Spinal cord (tissue), 10 donors: ENCODE measurements at places on chromosomes 1 and 21. TPM values are rescaled to one million over a fixed set of nuclear protein-coding genes. Genes with fewer than 3 reads are reported as not detected.

DNA sequence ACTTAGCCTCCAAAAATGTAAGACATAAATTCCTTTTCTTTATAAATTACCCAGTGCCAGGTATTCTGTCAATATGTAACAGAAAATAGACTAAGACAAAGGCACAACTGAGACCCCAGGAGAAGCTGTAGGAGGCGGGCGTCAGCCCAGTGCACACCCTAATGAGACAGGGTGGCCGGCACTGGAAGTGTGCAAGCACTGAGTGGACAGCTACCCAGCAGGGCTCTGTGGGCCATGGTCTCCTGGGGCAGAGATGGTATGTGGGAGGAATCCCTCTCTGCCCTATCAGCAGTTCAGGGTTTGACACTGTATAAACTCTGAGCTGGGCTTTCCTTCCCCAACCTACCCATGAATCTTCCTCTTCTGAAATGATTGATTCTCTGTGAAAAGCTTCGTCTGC, 139.5 kb downstream of the GLIS1 start:
- no peak overlapping the region for H3K27ac ChIP-seq
- no peak overlapping the region for H3K4me3 ChIP-seq
- no peaks in the 10 kb centered on the region for H3K27me3 ChIP-seq
- DNase-seq = no peak

DNA sequence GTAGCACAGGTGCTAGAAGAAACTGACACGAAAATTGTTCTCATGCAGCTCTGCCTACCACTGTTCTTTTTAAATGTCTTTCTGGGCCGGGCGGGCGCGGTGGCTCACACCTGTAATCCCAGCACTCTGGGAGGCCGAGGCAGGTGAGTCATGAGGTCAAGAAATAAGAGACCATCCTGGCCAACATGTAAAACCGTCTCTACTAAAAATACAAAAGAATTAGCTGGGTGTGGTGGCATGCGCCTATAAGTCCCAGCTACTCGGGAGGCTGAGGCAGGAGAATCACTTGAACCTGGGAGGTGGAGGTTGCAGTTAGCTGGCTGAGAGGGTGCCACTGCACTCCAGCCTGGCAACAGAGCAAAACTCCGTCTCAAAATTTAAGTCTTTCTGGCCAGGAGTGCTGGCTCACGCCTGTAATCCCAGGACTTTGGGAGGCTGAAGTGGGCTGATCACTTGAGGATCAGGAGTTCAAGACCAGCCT, 947 bp upstream of the RIT1 start:
- H3K27me3 ChIP-seq = no peaks in the 10 kb centered on the region
- no peaks in the 10 kb centered on the region for H3K4me1 ChIP-seq
- H3K27ac ChIP-seq = no peak overlapping the region
- H3K36me3 ChIP-seq = peaks cover 49% of the 10 kb centered on the region

- H3K27me3 ChIP-seq = no peaks in the 10 kb centered on the region
- H3K36me3 ChIP-seq = no peaks in the 10 kb centered on the region
- peak; percentile 85 for DNase-seq
Observed at GRCh38 chr1:67853704-67854103, 20.4 kb upstream of the GNG12 start.

Gene PLEKHN1
- total RNA-seq = not detected

Gene HSD11B1
- total RNA-seq = 0.22 TPM

DNA sequence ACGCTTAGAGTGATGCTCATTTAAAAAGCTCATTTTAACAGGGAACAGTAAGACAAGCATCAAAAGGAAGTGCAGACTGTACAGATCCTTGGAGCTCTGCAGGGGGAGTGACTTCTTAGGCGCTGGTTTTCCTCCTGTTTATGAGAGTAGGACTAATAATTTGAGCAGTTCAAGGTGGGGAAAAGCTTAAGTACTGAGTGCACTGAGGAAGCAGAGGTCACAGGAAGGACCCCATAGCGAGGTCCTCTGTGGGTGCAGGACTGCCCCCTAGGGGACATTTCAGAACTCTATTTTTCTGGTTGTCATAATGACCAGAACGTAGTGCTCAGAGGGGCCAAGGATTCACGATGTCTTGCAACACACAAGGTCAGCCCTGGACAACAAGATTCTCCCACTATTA, 112.1 kb downstream of the HLCS start:
- H3K27ac ChIP-seq = no peak overlapping the region
- peaks cover 14% of the 10 kb centered on the region for H3K4me1 ChIP-seq
- no peaks in the 10 kb centered on the region for H3K27me3 ChIP-seq
- H3K36me3 ChIP-seq = peaks cover 2% of the 10 kb centered on the region

Gene FCRL5
- total RNA-seq = not detected

- H3K4me3 ChIP-seq = no peak overlapping the region
- H3K27me3 ChIP-seq = no peaks in the 10 kb centered on the region
- H3K27ac ChIP-seq = no peak overlapping the region
- peaks cover 80% of the 10 kb centered on the region for H3K36me3 ChIP-seq
- H3K4me1 ChIP-seq = peaks cover 42% of the 10 kb centered on the region
- DNase-seq = no peak
Observed at GRCh38 chr1:9596415-9597123, 7.9 kb downstream of the TMEM201 start.

- no peaks in the 10 kb centered on the region for H3K27me3 ChIP-seq
- no peaks in the 10 kb centered on the region for H3K4me1 ChIP-seq
- H3K36me3 ChIP-seq = no peaks in the 10 kb centered on the region
- no peak overlapping the region for H3K4me3 ChIP-seq
Observed at GRCh38 chr1:1452882-1453281, 3.4 kb downstream of the ATAD3C start.

Gene PDC
- not detected for total RNA-seq

DNA sequence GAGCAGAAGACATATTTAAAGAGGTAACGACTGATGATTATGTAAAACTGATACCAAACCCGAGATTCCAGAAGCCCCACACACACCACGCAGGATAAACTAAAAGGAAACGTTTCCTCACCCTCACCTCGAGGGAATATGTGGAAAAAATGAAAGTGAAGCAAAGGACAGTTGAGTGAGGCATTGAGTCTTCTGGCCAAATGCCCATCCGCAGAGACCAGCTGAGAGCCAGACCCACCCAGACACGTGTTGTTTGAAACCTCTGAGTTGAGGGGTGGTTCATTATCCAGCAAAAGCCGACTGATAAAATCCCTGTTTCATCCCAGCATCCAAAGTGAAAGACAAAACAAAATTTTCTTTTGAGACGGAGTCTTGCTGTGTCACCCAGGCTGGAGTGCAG, 29.6 kb upstream of the PCBP3 start:
- H3K4me1 ChIP-seq = peaks cover 26% of the 10 kb centered on the region
- no peak overlapping the region for H3K27ac ChIP-seq
- H3K36me3 ChIP-seq = no peaks in the 10 kb centered on the region
- no peak overlapping the region for H3K4me3 ChIP-seq
